ENCODE measurements at places on chromosomes 1 and 21.

DNA sequence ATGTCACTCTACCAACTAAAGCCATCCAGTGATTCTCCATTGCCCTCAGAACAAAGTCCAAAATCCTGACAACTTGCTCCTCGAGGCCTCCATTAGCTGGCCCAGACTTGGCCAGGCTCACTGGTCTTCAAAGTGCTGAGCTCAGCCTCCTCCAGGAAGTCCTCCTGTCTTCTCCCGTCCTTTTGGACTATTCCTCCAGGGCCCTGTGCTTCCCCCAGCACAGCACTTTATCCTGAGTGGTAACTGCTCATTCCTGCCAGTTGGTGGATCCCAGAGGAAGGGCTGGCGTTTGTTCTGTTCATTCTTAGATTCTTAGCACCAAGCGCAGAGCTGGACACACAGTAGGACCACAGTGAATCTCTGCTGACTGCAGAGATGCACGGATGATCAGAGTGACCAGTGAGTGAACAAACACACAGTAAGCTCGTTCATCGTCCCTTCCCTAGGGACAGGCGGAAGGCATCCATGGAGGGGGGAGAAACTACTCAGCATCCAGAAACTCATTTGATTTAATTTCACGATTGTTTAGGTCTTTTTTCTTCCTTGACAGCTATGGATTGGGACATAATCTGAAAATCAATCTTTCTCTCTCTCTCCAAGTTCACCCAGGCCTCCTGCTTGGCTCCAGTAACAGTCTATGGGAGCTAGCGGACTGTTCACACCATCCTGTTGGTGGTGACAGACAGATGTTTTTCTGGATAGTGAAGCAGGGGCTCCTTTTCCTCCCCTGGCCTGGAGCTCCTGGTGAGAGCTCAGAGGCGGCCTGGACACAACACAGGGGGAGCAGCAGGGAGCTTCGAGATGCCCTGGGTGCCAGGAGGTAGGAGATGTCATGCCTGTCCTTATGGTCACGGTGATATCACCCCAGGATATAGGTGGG, 180.2 kb downstream of the PTPRU start:
- no peak for DNase-seq

GRCh38 chr1:119009312-119009655, 21.1 kb upstream of the TBX15 start:
- no peak for DNase-seq

DNA sequence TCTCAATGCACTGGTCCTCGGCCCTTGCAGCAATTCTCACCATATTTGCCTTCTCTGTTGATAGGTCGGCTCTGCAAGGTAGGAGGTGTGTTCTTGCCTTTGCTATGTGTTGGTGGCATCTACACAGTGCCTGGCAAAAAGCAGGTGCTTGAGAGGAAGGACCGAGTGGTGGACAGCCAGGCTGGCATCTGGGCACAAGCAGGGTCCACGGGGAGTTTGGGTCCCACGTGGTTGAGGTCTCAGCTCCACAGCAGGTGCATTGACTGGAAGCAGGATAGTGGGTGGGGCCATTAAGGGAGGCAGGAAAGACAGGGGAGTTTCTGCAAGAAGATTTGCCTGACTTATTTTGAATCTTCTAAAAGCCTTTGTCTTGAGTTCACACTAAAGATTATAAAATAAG, 81.2 kb upstream of the WNT4 start:
- no peak for DNase-seq

- no peak for DNase-seq
Measured at GRCh38 chr1:211800925-211801607, 29.5 kb downstream of the LPGAT1 start.

DNA sequence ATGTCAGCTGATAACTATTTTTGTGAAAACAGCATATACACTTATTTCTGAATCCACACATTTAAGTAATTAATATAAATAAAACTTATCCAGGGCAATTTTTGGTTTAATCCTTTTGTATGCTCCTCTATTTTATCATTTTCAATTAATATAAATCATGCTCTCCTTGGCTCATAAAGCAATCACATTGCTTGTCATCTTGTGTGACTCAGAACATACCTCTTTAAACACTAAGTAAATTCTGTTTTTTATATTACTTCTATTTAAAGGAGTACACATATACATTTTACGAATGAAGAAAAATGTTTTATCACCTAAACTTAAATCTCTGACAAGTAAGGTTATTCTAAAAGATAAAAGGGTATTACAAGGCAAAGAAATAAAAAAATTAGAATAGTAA, 175.3 kb downstream of the USH2A start:
- DNase-seq: no peak

DNA sequence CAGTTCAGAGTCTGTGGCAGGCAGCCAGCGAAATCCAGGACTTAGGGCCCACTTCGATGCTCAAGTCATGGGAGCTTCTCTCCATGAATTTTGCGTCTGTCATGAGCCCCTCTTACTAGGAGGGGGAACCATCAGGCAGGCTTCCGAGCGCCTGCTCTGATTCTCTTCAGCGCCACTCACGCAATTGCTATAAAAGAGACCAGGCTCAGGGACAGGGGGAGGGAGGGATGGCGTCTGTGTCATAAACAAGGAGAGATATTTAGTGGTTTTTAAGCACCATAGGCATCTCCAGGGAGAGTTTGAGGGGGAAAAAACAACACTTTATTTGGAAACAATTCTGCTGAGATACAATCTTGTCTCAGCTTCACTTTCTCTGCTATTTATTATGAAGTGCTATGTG, 60.6 kb downstream of the NAV1 start:
- DNase-seq: no peak

GRCh38 chr1:22711071-22711470, 432 bp downstream of the EPHB2 start:
- no peak for DNase-seq

GRCh38 chr1:155137154-155137949, 1.7 kb downstream of the SLC50A1 start:
- no peak for DNase-seq

DNA sequence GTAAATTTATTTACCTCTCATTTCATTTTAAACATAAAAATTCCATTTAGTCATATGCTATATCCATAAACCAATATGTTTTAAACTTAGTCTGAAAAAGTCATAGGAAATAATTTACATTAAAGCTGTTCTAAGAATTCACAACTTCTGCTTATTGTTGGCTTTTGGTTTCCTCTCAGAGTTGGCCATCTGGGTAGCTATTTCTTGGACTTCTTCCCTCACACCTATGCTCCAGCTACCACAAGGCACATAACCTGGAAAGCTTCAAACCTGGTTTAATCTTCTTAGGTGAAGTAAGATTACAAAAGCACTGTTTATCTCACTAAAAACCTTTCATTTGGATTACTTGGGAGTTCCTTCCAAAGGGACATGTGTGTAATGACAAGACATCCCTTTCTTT, 29.8 kb downstream of the RBM11 start:
- DNase-seq: no peak

- no peak for DNase-seq
Measured at GRCh38 chr21:33662046-33662445, 19.7 kb downstream of the ITSN1 start.

DNA sequence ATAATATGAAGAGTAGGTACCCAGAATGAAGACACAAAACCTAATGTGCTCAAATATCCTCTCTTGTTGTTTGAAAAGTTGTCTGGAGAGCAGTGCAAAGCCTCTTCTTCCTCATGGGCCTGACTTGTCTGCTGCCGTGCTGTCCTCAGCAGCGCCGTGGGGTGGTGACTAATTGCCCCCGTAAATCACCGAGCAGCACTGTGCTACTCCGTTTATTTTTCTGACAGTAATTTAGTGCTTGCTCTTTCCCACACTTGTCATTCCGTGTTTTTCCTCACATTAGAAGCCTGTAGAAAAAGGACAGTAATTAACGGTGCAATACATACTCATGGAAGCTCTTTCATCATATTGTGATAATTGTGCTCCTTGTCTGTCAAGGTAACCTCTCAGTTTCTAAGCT, 114.8 kb upstream of the BARHL2 start:
- DNase-seq: no peak

DNA sequence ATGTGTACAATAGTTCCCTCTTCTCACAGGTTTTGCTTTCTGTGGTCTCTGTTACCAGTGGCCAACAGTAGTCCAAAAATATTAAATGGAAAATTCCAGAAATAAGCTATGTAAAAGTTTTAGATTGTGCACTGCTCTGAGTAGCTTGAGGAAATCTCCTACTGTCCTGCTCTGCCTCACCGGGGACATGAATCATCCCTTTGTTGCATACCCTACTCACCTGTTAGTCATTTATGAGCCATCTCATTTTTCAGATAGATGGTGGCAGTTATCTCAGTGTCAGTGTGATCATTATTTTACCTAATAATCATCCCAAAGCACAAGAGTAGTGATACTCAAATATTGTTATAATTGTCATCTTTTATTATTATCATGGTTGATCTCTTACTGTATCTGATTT, 688.1 kb downstream of the PLA2G4A start:
- DNase-seq: no peak

GRCh38 chr1:11526071-11526895, 47.3 kb downstream of the DISP3 start:
- no peak for DNase-seq

GRCh38 chr1:10529765-10530164, 55.0 kb downstream of the PEX14 start:
- DNase-seq: no peak

GRCh38 chr1:232952514-232953499, 2.4 kb downstream of the NTPCR start:
- DNase-seq: peak; percentile 17

DNA sequence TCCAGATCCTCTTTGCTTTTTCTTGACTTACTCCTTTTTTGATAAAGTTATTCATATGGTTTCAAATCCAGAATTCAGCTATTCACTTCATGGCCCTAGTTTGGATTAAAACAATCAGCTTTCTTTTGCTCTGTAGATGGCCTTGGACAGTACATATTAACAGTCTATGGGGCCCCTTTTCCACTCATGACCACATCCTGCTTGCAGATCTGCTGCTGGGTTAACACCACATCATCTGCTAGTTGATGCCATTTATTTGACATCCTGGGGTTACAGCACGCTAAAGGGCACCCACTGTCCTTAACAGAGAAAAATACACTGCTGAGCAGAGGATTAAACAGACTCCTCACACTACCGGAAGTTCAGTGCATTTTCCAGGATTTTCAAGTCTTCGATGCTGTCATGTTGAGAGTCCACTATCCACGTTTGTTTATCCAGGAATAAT, 941 bp upstream of the IFI16 start:
- no peak for DNase-seq

Measured in NCI-H774 (cell line).